ENCODE measurements at places on chromosomes 7 and 10.
A peak's percentile ranks its signal among the peaks of the same experiment; 100 is the strongest.

DNA sequence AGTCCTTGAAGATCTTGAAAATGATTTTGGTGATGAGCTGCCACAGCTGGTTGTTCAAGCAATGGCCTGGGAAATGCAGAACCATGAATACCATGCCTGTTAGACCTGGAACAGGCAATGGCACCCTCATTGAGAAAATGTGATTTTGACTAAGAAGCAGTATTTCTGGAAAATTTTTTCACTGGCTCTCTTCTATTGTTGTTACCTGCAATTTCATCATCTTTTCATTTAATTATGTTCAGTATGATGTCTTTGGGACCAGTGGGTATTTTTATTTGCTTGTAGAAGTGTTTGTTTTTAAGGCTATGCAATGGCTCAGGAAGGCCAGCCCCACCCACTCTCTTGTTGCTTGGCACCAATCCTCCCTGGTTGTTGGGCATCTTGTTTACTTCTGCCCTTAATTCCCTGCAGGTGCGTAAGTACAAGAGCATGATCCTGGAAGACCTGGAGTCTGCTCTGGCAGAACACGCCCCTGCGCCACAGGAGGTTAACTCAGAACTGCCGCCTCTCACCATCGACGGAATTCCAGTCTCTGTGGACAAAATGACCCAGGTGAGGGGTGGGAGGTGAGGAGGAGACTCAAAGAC is 78.6 kb downstream of the NRF1 start:
- DNase-seq = no peak

DNA sequence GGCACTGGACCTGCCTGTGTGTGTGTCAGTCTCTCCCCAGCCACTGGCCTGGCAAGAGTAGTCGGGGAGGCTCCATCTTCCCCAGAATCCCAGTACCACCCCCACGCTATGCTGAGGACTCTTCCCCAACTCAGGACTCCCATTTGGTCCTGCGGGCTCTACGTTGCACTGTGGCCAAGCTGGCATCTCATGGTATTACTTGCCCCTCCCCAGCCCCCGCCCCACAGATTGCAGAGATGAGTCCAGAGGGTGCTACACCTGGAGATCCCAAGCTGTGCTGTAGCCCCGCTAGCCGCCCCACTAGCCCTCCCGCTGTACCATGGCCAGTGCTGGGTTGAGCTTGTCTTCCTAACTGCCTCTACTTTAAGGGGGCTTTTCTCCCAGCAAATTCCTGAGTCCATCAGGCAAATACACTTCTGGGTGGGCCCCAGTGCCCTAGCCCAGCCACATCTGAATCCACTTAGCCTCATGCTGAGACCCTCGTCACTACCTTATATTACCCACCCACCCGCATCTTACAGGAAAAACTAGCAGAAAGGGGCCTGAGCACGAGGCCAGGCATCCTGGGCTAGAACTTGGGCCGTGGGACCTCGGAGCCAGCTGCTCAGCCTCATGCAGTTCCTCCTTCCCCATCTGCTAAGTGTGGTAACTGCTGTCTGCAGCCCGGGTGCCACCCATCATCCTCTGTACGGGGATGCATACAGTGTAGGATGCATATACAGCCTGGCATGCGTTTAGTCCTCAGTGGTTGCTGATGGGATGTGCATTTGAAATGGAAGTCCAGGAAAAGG is 65.8 kb upstream of the CACUL1 start:
- DNase-seq = no peak

- no peak for DNase-seq
These were observed 340.8 kb downstream of the PHTF2 start for GRCh38 chr7:78139335-78139734.

DNA sequence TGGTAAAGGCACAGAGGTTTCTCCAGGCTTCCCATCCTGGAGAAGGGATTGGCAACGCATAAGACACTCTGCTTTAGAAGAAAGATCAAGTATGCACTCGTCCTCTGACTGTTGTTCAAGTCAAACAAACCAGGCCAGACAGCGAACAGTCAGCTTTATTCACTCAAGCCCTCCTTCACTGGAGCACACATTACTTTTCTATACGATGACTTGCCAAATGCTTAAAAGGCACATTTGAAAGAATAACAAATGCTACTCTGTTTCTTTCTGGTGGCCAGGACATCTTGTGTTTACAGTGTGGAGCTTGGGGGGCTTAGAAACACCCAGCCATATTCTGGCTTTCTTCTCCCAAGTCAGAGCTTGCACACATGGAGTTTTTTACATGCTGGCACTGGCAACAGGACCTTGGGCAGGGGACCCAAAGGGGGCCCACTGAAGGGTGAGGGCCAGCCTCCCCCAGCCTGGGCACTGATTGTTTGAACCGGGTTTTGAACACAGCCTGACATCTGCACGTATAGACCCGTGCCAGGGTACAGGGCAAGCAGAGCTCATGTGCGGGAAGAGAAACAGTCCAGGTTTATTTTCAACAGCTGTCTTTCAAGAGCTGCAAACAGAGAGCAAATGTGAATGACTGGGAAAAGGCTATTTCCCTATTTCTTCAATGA is 33.3 kb upstream of the FGFR2 start:
- DNase-seq = no peak

- peak; percentile 80 for DNase-seq
These were observed at the start of gene KIF5B for GRCh38 chr10:32056136-32057035. TSS of gene KIF5B (minus strand) at chr10:32056425. CDS start at chr10:32055973, 452 bp downstream.

DNA sequence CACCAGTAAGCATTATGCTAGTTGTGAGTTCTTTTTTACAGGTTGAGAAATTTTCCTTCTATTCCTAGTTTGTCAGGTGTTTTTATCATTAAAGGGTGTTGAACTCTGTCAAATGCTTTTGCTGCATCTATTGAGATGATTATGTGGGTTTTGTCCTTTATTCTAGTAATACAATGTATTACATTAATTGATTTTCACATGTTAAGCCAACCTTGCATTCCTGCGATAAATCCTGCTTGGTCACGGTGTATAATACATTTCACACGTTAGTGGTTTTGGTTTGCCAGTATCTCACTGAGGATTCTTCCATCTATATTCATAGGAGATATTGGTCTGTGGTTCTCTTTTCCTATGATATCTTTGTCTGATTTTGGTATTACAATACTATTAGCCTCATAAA is 136.0 kb downstream of the UBE2H start:
- DNase-seq = no peak
